ENCODE measurements at places on chromosomes 12 and 14. TPM values are rescaled to one million over a fixed set of nuclear protein-coding genes. Genes with fewer than 3 reads are reported as not detected.

DNA sequence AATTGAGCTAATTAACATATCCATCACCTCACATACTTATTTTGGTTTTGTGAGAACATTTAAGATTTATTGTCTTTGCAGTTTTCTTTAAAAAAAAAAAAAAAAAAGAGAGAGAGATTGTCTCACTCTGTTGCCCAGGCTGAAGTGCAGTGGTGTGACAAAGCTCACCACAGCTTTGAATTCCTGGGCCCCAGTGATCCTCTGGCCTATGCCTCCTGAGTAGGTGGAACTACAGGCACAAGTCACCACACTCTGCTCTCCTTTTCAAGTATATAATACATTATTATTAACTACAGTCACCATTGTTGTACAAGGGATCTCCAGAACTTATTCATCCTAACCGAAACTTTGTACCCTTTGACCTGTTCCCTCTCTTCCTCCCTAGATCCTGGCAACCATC, 64.0 kb downstream of the NUMB start:
- no peak for DNase-seq

CBLN3 gene
- polyA plus RNA-seq = 2.6 TPM

RNF212B gene
- polyA plus RNA-seq = 0.62 TPM

DNA sequence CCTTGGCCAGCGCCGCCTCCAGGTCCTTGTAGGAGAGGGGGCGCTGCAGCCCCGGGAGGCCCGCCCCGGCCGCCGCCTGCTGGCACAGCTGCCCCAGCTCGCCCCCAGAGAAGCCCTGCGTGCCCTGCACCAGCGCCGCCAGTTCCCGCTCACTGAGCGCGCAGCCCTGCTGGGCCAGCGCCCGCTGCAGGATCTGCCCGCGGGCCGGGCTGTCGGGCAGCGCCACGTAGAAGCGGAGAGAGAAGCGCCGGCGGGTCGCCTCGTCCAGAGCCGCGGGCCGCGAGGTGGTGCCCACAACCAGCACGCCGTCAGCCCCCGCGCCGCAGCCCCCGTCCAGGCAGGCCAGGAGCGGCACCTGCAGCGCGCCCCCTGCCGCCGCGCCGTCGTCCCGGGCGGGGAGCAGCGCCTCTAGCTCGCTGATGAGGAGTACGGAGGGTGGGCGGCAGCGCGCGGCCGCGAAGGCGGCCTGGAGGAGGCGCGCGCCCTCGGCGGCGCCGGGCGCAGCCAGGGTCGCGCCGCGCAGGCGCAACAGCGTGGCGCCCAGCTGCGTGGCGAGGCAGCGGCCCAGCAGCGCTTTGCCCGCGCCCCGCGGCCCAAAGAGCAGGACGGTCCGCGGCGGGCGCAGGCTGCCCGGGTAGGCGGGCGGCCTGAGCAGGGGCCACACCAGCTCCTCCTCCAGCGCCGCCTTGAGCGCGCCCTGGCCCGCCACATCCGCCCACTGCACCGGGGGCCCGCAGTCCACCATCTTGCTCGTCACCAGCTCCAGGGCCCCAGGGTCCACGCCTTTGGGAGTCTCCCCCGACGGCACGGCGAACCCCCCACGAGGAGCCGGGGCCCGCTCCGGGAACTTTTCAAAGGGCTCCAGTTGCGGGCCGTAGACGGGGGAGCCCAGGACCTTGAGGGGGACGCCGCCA, 27.7 kb downstream of the FIGNL2 start:
- peak; percentile 84 for DNase-seq

CD27 gene
- 0.71 TPM for polyA plus RNA-seq

GRCh38 chr14:63993992-63994391, 141.2 kb downstream of the SYNE2 start:
- no peak for DNase-seq

COQ10A gene
- polyA plus RNA-seq = 16.4 TPM

- no peak for DNase-seq
Observed at GRCh38 chr12:57552835-57553313, 3.0 kb downstream of the KIF5A start.
